ENCODE measurements at places on chromosomes 2 and 18.

DNA sequence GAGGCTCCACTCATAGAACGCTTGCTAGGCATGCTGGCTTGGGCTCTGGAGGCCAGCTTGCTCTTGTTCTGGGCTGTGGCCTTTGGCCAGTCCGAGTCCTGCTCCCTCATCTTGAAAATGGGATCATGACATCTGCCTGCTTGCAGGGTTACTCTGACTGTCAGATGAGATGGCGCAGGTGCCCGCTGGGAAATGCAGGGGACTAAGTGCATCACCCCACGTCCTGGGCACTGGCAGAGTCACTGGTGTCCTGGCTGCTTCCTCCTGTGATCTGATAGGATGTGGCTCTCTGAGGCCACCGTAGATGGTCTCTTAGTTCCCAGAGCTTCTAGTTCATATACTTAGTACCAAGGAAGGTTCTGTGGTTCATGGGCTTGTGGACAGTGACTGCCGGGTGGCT, 18.5 kb downstream of the LDLRAD4 start:
- no peak for DNase-seq

DNA sequence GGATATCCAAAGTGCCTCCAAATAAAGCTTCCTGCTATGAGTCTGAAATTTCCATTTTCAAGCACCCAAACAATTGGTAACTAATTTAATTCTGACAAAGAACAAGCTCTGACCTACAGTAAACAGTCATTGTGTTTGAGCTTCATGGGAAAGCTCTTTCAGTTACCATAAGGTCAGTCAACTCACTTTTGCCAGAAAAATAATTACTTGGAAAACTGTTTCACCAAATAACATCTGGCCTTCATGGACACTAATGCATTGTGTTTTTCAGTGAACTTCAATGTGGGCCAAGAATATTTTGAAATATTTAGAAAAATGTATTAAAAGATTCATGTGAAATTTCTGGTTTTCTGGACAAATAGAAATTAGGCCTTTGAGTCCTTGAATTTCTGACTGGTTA, 369.9 kb downstream of the GALR1 start:
- DNase-seq: no peak

- DNase-seq: no peak
These were observed 151.4 kb downstream of the DYSF start for GRCh38 chr2:71604726-71605120.

- DNase-seq: no peak
These were observed 137.9 kb upstream of the CXCR4 start for GRCh38 chr2:136255648-136256461.

GRCh38 chr2:62040926-62041325, 135.5 kb downstream of the COMMD1 start:
- no peak for DNase-seq

GRCh38 chr2:191845248-191845715, 1.6 kb downstream of the CAVIN2 start:
- DNase-seq: no peak

DNA sequence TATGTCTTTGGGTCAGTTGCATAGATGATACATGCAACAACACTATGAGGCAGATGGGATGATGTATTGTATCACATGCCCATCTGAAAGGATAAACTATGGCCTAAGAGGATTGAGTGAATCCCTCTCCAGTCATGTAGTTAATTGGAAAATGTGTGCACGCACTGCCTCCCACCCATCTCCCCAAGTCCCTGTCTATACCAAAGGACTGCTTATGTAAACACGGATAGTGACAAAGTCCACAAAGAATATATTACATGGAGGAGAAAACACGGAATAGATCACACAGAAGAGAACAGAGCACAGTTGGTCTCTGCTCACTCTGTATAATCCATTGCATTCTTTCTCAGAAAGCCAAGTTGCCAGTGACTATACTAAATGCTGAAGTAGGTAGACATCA, 82.4 kb downstream of the NCKAP5 start:
- no peak for DNase-seq

DNA sequence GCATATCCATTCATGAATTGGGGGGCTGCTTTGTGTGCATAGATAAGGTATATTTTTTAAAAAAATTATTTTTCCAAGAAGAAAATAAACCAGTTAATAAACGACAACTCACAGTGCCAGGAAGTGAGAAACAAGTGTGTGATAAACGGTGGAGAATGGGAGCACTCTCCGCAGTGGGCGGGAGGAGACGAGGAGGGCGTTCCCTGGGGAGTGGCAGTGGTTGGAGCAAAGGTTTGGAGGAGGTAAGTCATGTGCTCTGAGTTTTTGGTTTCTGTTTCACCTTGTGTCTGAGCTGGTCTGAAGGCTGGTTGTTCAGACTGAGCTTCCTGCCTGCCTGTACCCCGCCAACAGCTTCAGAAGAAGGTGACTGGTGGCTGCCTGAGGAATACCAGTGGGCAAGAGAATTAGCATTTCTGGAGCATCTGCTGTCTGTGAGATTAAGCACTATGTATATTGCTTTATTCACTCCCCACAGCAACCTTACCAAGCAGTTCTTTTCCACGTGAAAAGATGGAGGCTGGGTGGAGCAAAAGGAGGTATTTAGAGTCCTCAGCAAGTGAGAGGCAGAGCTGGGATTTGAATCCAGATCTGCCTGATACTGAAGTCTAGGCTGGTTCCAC, 27.0 kb upstream of the CASP8 start:
- DNase-seq: peak; percentile 90

GRCh38 chr2:152078023-152078422, 20.8 kb downstream of the CACNB4 start:
- no peak for DNase-seq

DNA sequence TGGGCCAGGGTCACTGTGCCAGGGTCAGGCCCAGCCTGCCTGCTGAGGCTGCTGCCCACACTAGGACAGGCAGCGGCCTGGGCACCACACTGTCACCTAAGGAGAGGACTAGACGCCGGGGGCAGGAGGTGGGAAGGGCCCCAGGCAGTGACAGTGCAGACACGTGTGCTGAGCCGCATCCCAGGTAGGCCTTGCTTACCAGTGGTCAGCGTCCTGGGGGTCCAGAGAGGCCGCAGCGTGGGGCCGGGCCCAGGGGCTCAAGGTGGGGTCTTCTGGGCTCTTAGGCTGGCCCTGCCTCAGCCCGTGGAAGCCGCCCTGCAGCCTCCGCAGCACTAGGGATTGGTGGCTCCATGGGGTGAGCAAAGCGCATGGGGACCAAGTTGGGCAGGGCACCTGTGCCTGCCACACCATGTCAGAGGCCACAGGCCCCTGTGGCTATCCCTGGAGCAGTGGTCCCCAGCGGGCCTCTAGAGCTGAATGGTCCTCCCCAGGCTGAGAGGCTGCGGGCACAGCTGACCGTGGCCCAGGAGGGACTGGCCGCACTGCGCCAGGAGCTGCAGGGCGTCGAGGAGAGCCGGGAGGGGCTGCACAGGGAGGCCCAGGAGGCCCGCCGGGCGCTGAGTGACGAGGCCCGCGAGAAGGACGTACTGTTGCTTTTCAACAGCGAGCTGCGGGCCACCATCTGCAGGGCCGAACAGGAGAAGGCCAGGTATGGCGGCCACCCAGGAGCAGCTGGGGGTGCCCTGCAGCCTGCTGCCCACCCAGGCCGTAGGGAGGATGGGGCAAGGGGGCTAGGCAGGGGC, 35.2 kb upstream of the SNED1 start:
- no peak for DNase-seq

- DNase-seq: no peak
These were observed 337.0 kb downstream of the MBD2 start for GRCh38 chr18:53887447-53887846.

DNA sequence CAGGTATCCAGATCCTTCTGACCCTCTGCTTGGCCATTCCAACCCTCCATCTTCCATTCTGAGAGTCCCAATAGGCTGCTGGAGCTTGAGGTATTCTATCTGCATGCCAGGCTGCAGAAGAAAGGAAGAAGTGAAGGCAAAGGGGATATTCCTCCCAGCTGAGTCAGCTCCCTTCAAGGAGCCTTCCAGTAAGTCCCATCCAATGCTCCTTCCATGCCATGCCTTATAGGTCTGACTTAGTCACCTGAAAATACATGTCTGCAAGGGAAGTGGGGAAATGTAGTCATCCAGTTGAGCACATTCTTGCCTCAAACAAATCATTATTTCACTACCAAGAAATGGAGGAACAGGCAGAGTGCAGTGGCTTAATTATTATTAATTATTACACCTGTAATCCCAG, 464.6 kb downstream of the CNTNAP5 start:
- DNase-seq: no peak

DNA sequence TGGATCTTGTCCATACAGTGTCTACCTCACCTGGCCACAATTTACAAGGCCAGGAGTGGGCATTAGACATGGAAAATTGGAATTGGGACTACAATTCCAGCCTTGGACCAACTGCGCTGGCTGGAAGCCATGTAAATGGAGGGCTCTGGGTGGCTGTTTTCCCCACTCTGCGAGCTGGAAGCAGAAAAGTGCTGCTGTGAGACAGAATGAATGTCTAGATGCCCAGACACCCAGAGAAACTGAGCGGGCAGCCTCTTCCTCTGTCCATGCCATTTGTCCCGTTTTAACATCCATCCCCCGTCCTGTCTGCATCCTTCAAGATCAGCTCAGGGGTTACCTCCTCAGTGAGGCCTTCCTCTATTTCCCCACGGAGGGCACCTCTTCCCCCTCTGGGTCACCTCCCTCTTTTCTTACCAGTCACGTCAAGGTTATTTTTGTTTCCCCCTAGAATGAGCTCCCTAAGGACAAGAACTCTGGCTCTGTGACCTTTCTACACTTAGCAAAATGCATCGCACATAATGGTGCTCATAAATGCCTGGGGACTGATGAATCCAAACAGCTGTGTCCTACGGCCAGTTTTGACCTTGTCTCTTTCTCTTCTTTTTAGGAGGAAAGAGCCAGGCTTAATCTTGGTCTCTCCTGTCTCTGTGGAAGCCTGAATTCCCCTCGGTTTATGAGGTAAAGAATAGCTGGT, 41.2 kb downstream of the MCFD2 start:
- DNase-seq: no peak

GRCh38 chr2:56749152-56749752, 565.5 kb downstream of the CCDC85A start:
- DNase-seq: no peak

- DNase-seq: no peak
These were observed 4.3 kb downstream of the ZFAND2B start for GRCh38 chr2:219210886-219211362.
